ENCODE measurements at places on chromosomes 11 and 22.

GRCh38 chr11:94731880-94732601 lies 36.1 kb upstream of the AMOTL1 start:
- peak; percentile 86 for DNase-seq

DNA sequence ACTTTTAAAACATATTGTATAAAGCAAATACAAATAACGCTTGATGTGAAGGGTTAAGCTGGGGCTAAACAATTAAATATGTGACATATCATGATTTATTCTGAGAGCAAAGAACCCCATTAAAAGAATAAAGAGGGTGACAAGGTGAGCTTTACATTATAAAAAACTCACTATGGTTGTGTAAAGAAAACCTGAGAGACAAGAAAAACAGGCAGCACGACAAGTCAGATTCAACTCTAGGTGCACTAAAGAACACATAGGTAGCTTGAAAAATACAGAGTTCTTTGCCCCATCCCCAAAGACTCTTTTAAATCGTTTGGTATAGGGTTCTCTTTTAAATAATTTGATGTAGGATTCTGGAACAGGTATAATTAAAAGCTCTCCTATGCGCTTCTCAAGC lies 63.5 kb downstream of the LUZP2 start:
- no peak for DNase-seq

DNA sequence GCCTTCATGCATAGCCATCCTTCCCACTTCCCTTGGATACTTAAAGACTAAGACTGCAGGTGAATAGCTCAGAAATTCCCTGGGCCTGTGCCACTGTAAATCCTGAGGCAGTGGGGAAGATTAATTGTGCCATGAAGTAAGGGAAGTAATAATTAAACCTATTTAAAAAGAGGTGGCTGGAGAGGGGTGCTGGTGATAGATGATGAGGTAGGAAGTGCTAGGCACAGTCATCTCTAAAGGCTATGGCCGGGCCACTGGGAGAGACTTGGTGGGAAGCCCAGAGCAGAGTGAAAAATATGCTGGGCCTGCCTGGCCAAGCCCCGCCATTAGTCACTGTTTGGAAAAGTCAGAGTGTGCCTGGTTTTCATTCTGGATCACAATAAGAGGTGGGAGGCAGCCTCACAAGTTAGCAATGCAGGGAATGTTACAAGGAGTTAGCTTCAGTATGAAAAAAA lies 197.2 kb upstream of the PITPNB start:
- peak; percentile 71 for DNase-seq

GRCh38 chr11:2263071-2263565 lies 7.3 kb downstream of the ASCL2 start:
- DNase-seq: no peak

- DNase-seq: no peak
Observed at GRCh38 chr11:93659841-93660240, 1.6 kb upstream of the CEP295 start.

GRCh38 chr11:115042002-115042401 lies 363.7 kb downstream of the NXPE2 start:
- DNase-seq: no peak

GRCh38 chr22:28019881-28020861 lies 101.1 kb upstream of the PITPNB start:
- peak; percentile 75 for DNase-seq

DNA sequence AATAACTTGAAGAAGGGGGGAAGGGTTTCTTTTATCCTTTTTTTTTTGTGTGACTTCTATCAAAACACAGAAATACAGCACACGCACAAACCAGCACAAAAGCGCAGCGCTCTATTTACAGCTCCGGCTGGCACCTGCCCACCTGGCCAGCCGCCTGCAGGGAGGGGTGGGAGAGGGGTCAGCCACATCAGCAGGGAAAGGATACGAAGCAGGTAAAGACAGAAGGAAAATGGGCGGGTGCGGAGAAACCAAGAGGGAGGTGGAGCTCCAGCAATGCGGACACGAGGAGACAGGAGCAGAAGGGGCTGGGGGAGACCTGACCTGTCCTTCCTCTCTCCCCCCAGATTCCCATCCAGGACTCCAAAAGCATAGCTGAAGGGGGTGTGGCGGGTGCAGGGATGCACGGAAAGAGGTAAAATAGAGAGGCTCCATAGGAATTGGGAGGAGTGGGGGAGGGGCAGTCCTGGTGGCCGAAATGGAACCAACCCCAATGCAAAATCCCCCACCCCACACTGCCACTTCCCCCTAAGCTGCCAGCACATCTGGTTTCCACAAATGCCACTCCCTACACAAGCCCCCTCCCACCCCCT lies 14.1 kb downstream of the CXCR5 start:
- DNase-seq: no peak

DNA sequence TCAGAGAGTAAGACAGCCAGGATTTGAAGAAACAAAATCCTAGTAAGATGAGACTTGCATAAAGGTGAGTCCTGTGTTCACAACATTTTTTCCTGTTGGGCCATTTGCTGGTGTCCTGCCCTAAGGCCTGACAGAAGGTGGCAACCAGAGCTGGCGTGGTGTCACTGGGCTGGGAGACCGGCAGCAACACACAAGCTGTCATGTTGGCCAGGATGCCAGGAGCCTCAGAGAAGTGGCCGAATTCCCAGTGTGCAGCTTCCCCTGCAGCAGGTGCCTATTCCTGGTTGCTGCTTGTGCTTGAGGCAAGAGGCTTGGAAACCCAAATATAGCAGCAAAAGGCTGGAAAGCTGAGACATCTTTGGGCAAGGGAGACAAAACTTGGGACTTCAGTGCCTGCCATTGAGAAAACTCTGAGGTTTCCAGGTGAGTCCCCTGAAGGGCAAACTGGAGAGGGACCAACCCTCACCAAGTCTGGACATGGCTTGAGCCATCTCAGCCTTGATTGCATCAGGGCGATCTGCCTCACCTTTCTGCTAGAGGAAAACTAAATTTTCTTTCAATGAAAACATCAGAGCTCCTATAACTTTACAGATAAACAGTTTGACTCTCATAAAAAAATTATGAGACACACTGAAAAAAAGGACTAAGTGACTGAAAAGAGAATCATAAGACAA lies 25.9 kb downstream of the ALG12 start:
- no peak for DNase-seq

DNA sequence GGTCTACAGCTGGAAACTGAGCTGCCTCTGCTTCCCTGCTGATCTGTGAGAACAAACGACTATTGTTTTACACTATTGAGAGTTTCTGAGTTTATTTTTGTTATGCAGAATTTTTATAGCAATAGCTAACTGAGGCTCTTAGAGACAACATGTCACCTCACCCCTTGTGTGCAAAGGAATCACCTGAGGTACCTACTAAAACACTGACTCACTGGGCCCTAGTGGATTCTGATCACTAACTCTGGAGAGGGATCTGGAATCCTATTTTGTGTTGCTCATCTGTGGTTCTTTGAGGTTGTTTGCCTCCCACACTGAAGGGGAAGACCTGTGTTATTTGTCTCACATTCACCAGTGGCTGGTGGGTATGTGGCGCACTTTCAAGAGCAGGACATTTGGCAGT lies 13.4 kb upstream of the B3GAT1 start:
- no peak for DNase-seq

GRCh38 chr22:48391171-48391711 lies 1436.4 kb downstream of the BRD1 start:
- no peak for DNase-seq

DNA sequence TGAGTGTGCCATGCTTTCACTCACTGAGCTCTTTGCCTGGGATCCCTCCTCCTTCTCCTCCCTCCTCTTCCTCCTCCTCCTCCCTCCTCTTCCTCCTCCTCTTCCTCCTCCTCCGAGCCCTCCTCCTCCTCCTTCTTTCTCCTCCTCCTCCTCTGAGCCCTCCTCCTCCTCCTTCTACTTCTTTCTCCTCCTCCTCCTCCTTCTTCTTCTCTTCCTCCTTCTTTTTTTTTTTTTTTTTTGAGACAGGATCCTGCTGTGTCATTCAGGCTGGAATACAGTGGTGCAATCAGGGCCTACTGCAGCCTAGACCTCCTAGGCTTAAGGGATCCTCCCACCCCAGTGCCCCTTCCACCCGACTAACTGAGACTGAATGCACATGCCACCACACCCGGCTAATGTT lies 62.3 kb downstream of the DEUP1 start:
- no peak for DNase-seq

- DNase-seq: no peak
Observed at GRCh38 chr22:25645964-25646363, 81.5 kb downstream of the GRK3 start.

DNA sequence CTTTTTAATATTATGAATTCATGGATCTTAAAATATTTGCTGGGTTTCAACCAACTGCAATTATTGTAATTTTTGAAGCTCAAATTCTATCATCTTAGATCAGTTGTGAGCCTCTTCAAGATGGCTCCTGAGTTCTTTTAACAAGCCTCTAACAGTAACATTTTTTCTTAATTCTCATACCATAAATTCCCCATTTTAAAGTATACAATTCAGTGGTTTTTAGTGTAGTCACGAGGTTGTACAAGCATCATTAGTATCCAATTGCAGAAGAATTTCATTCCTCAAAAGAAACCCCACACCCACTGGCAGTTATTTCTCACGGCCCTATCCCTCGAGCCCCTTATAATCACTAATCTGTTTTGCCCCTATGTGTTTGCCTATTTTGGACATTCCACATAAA lies 270.8 kb downstream of the SBF2 start:
- DNase-seq: peak; percentile 38

DNA sequence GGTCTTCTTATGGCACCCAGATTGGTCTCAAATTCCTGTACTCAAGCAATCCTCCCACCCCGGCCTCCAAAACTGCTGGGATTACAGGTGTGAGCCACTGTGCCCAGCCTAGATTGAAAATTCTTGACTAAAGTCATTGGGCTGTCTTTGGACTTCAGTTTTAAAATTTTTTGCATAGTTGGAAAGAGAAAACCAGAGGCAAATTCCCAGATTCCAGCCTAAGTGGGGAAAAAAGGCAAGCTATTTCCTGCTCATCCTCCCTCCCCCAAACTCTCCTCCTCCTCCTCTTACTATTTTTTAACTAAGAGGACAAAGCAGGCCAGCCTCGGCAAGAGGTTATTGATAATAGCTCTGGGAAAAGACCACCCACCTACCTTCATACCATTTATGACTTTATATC lies 78.6 kb upstream of the CLMP start:
- DNase-seq: no peak

DNA sequence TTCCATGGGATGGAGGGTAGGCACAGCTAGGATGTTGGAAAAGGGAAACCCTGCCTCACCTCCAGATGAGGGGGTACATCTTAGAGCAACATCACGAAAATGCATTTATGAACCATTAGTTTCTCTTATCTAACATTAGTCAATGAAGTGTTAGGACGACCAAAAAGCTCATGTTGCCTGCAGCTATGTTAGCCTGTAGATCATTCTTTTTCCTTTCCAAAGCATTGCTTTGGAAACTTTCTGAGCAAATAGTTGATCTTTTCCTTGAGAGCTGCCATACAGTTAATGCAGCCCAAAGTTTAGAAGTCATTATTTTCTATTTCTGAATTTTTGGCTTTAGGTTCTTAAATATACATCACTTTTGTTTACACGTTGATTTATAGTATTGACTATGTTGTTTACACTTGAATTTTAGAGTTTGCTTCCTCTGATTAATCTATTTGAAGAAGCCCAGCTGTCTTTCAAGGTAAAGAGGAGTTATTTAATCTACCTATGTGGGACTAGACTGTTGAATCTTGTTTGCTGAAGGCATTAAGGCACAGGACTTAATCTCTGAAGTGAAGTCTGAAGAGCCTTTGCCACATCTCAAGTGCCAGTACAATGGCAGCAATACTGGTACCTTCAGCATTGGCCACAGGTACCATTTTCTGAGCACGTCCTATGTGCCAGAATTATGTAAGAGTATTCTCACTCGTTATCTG lies 11.0 kb downstream of the POU2AF3 start:
- no peak for DNase-seq

DNA sequence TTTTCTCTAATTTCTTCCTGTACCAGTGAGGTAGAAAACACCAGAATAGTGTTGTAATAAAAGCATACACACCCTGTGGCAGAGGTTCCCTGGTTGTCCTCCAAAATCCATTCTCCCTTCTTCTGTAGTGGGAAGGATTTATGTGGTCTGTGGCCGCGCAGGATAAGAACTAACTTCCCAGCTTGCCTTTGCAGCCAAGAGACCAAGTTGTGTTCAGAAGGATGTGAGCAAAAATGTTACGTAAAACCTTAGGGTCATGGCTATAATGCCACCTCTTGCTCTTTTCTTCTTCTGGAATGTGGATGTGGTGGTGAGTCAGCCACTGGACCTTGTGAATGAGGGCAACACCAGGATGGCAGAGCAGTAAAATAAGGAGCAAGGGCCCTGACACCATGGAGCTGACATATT lies 28.4 kb downstream of the CCDC90B start:
- DNase-seq: peak; percentile 94

GRCh38 chr22:23077627-23078461 lies 7.5 kb downstream of the GNAZ start:
- DNase-seq: no peak

DNA sequence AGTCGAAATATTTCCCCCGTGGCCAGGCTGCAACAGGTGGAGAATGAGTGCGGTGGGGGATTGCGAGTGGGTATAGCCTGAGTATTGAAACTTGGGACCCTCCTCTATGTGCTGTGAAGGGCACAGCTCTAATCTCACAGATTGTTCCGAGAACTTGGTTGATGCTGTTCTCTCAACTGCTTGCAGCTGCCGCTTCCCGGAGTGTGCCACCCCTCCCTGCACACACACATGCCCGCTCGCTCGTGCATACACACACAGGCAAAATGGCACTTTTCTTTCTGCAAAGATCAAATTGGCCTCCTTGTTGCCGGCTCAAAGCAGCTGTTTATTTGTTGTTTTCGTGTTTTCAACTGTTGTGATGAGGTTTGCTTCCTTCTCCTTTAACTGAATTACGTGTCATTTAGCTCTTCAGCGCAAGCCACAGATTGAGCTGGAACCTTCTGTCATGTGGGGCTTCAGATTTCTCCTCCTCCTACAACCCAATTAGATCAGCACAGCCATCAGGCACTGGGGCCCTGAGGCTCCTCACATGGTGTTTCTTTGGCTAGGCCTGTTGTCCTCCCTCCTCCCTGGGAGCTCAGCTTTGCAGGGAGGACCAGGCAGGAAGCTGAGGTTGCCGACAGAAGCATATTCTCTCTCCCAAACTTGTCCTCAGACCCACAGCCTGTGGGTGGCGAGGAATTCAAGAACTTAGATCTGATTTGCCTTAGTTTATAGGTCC lies 13.9 kb upstream of the B3GAT1 start:
- DNase-seq: no peak

GRCh38 chr11:46895821-46896220 lies 22.5 kb downstream of the LRP4 start:
- DNase-seq: no peak

GRCh38 chr11:74849525-74850391 lies 99.1 kb downstream of the XRRA1 start:
- peak; percentile 52 for DNase-seq

DNA sequence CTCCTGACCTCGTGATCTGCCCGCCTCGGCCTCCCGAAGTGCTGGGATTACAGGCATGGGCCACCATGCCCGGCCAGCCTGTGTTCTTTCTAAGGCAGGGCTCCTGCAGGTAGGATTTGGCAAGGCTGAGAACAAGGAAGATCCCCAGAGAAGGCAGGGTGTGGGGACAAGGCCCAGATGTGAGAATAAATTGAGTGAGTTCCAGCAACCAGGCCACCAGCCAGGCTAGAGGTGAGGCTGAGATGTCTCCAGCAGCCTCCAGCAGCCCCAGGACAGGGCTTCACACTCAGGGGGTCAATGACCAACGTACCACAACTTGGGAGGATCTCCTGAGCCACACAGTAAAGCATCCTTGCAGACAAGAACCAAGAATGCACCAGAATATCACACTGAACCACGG lies 75.1 kb downstream of the BUD13 start:
- DNase-seq: no peak

Data from choroid plexus epithelial cell (primary cell).